ENCODE measurements at places on chromosomes 6 and 20.

DNA sequence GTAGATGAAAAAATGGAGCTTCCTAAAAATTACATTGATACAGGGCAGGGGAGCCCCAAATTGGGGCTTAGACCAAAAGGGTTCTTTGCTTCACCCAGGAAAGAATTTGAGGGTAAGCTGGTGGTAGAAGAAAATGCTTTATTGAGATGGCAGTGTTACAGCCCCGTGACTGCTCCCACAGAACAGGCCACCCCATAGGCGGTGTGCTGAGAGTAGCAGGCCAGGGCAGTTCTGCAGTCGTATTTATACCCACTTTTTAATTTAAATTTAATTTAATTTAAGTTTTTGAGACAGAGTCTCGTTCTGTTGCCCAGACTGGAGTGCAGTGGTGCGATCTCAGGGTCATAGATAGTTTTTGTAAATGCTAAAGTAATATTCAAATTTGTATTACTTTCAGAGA, 265.0 kb downstream of the CDH26 start:
- no peak for DNase-seq

DNA sequence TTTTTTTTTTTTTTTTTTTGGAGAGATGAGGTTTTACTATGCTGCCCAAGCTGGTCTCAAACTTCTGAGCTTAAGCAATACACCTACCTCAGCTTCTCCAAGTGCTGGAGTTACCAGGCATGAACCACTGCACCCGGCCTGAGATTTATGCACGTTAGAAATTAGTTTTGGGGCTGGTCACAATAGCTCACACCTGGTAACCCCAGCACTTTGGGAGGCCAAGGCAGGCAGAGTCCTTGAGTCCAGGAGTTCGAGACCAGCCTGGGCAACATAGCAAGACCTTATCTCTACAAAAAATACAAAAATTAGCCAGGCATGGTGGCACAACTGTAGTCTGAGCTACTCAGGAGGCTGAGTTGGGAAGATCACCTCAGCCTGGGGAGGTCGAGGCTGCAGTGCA, 51.9 kb downstream of the CD24 start:
- DNase-seq = no peak

DNA sequence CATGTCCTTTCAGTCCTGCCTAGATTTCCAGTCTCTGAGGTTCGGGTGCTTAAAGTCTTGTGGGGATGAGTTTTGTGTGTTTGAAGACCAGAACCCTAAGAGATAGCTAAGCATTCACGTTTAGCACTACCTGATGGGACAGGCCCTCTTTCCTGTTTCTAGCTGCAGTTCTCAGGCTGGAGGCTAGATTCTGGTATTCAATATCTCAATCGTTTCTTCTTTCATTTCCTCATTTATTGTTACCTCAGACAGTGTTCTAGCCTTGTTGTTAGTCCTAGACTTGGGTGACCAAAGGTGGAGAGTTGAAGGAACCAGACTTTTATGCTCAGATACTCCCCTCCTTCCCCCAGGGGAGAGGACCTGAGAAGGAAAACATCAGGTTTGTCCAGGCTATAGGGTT, 16.8 kb downstream of the CEP250 start:
- DNase-seq = no peak

GRCh38 chr20:21303061-21303871, at the start of gene XRN2:
XRN2 (plus strand) TSS chr20:21303331; CDS start chr20:21303399, 68 bp downstream.
- DNase-seq = peak; percentile 92

DNA sequence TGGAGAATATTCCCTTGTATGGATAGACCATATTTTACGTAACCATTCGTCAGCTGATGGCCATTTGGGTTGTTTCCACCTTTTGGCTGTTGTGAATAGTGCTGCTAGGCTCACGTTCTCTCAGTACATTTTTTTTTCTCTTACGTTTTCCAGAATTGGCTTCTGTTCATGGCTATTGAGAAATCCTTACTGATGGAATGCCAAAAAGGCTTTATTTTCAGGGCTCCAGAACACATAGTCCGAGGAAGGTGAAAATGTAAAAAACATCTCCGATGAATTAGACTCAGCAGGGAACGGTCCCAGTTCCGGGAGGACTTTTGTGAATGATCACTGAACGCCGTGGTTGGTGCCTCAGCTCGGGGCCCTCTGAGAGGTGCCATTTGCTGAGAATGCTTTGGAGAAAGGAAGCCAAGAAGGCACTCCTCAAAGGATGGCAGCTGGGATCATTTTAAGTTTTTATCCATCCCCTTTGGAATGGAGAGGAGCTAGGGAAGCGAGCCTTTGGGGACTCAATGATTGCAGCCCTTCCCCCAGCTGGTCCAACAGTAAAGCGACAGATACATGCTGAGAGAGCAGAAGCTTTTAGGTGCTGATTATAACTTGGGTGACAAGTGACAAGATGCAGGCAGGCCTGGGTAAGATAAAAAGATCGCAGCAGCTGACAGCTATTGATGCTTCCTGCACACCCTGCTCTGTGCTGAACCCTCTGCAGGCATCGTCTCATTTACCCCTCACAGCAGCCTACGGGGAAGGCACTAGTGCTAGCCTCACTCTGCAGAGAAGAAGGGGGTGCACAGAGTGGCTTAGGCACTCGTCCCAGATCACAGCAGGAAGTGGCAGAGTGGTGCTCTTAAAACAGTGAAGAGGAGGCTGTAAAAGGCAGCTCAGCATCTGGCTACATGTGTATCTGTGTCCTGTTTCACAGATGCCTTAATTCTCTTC, 133.4 kb upstream of the KCNG1 start:
- DNase-seq = no peak

DNA sequence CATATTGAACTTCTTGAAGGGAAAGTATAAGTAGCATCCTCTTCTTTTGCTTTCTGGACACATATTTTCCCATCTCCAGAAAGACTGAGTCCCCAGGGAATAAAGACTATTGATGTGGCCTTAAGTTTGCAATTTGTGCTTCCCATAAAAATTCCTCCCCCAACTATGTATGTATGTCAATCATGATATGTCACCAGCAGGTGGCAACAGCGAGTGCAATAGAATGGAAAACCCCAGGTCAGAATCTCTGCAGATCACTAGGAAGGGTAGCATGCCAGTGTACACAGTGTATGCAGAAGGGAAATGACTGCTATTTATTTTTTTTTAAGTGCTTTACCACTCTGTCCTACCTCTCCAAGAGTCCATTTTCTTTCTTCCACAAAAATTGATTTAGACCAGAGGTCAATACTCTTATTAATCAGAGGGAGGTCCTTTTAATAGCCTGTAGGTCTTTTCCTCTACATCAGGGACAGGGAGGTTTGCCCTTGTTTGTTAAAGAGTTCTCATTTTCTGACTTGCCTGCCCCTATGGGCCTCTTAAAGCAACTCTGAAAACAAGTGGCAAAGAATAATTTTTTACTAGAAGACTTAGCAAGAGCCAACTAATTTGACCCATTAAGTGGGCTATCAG, 61.4 kb downstream of the BMP2 start:
- DNase-seq = no peak

- no peak for DNase-seq
Observed at GRCh38 chr6:105805501-105806023, 280.6 kb upstream of the PRDM1 start.

DNA sequence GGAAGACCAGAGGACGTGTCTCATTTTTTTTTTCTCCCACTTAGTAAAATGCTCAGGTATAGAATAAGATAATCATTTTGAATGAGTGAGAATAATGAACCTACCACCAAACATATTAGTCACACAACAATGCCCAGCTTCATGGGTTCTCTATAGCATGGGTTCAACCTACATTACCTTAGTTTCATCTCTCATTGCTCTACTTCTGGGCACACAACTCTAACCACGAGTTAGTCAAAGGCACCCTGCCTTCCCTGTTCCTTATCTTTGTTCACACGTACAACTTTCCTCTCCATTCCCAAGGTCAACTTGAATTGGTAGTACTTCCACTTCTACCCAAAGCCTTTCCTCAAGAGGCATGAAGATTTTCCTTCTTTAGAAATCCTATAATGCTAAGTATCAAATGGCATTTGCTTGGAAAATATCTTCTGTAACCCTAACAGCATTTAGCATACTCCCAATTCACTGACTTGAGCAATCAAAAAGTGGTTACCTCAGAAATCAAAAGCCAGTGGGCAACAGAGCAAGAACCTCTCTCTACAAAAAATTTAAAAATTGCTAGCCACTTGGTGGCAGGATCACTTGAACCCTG, 20.9 kb downstream of the DEK start:
- DNase-seq = no peak

DNA sequence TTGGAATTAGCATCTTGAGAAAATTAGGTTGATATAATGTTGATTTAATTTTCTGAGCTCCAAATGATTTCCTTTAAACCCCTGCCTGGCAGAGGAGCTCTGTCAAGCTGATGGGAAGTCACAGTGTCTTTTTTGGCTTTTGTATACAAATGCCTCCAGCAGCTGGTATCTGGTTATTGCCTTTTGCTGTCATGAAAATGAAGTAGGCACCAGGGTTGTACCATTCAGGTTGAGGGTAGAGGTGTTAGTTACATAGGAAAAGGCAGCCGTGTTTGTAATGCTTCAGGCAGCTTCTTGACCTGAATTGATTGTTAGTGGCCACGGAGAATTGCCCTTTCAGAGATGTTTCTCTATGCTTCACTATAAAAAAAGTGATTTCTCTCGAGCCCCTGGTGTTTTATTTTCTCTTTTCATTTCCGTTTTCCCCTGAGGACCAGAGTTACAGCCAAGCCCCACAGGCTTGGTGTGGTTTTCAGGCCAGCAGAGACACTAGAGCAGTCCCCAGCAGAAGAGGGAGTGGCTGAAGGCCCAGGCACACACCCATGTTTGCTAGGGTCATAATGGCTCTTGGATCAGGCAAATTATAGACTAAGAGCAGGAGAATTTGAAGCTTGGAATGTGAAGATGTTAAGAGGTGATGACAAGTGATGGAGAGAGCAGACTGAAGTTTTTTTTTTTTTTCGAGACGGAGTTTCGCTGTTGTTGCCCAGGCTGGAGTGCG, 21.6 kb downstream of the CMTR1 start:
- no peak for DNase-seq

DNA sequence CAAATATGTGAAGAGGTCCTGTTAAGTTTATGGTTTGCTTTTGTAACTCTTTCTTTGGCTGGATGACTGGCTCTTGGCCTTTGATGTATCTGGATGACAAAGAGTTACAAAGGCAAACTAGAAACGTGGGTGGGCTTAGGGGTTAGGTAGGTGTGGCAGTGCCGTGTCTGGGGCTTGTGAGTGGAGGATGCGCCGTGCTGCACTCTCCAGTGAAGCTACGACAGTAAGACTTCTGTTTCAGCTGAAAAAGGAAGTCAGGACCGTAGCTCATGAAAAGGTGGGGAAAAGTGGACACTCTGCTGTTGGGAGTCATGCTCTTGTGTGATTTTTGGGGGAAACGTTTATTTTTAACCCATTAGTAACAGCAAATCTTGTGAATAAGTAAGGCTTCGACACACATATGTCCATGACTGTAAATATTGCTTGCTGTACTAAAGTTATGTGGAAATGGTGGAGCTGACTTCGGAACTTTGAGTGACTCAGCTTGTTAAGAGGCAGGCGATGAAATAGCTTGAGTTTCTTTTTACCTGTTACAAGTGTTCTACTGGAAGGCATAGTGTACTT, 45.6 kb downstream of the DUSP22 start:
- DNase-seq = no peak

GRCh38 chr6:107786709-107787588, 37.2 kb downstream of the SCML4 start:
- peak; percentile 65 for DNase-seq

DNA sequence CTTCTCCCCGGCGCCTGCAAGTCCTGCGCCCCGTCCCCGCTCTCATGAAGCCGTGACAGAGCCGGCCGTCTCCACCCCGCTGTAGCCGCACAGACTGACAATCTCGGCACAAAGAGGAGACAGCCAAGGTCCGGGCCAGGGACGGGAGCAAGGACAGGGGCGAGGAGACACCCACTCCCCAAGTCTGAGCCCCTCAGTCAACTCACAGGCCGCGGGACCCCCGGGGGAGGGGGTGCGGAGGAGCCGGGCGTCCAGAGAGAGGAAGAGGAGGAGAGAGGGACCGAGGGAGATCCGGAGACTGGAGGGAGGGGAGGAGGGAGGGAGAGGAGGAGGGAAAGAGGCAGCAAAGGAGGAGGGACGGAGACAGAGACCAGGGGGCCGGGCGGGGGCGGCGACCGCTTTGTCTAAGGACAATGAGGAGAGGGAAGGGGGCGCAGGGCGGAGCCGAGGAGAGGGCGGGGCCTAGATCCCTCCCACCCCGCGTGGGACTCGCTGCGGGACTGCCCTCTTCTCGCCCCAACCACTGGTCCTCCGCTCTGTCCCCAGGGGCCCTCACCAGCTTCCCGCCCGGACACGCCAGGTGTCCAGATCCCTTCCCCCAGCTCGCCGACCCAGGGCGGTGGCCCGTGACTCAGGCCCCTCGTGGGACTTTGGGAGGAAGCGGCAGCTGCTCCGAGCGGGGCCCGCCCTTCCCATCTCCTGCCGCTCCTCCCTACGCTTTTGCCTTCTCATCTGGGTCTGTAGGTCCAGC, 638 bp upstream of the PPP1R18 start:
- peak; percentile 59 for DNase-seq

GRCh38 chr6:160333101-160333500, 15.1 kb upstream of the SLC22A3 start:
- DNase-seq = no peak

GRCh38 chr20:30985386-30985785, 272.1 kb upstream of the DEFB115 start:
- DNase-seq = no peak

- no peak for DNase-seq
Observed at GRCh38 chr6:159012201-159012600, 12.2 kb upstream of the RSPH3 start.

- DNase-seq = no peak
Observed at GRCh38 chr20:46974669-46975434, 80.2 kb downstream of the EYA2 start.
